ENCODE measurements at places on chromosomes 3 and 15.

DNA sequence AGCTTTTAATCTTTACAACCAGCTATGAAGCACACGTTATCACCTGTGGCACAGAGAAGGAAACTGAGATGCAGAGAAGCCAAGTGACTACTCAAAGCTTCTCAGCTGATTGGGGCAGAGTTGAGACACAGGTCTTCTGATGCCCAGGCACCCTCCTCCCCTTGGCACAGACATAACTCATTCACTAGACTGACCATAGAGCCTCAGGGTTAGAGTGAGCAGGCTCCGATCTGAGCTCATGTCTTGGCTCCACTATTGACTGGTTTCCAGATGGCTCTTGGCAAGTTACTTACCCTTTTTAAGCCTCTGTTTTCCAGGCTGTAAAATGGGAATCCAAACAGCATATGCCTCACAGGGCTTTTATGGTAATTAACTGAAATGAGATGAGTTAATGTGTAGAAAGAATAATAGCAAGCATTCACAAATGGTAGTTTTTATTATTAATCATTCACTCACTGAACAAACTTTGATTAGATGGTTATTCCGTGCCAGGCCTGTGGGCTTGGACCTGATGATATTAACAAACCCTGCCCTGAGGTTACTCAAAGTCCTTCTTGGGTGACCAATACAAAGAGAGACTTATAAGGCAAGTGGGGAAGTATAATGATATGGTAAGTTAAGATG lies 184.3 kb downstream of the ANXA2 start:
- no peak for DNase-seq

GRCh38 chr3:94011233-94011711 lies 17.1 kb downstream of the STX19 start:
- DNase-seq, result no peak

GRCh38 chr3:179081885-179082284 lies 10.3 kb upstream of the ZMAT3 start:
- no peak for DNase-seq

- no peak for DNase-seq
Observed at GRCh38 chr15:49978121-49978520, 140.9 kb downstream of the ATP8B4 start.

DNA sequence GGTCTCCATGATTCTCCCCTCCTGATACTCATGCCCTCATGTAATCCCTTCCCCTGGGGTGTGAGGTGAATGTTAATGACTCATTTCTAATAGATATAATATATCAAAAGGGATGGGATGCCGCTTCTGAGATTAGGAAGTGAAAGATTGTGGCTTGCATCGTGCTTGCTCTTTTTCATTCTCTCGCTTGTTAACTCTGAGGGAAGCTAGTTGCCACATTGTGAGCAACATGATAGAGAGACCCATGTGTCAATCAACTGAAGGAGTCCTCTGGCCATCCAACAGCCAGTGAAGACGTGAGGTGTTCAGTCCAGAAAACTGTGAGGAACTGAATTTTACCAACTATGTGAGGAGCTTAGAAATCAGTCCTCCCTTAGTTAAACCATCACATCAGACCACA lies 28.9 kb upstream of the DRD3 start:
- no peak for DNase-seq

GRCh38 chr3:121436641-121437040 lies 109.1 kb downstream of the POLQ start:
- DNase-seq, result no peak

GRCh38 chr3:46065750-46066256 lies 38.5 kb upstream of the XCR1 start:
- no peak for DNase-seq

DNA sequence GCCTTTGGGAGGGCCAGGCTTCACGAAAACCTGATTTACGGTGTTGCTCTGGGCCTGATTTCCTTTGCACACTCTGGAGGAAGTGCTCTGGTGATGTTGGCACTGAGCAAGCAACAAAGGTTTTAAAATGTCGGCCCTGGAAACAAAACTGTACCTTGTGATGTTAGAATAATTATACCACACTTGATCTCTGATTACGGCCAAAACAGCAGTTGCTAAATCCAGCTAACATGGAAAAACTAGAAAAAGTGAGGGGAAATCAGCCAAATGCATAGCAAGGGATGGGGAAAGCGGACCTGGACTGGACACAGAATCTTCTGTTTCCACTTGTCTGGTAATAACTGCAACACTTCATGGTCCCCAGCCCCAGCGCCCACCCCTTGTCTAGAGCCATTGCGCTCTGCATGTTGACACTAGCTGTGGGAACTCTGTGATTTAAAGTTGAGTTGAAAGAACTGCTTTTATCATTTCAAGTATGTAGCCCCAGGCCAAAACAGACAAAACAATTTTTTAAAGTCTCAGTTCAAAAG lies 120.1 kb downstream of the VGLL4 start:
- DNase-seq, result no peak

GRCh38 chr15:101028772-101029438 lies 109.7 kb downstream of the LRRK1 start:
- no peak for DNase-seq

DNA sequence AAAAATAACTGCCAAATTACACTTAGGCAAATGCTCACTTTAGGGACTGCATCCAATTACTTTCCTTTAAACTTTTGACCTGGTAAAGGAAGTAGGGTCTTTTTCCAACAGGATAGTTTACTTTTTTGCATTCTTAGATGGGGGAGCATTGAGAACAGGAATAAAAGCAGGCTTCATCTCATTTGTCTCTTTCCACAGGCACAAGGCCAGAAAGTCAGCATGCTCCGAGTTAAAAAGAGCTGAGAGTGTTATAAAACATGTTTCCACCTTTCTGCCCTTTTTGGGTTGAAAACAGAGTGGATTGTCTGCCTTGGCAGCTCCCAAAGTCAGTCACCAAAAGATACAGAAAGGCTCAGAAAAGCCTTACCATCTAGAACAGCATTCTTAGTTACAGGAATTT lies 404.9 kb upstream of the ALCAM start:
- DNase-seq, result no peak

- DNase-seq, result no peak
Observed at GRCh38 chr3:124588794-124589193, 141.5 kb upstream of the UMPS start.

GRCh38 chr15:72272997-72273352 lies 621 bp upstream of the PARP6 start:
- DNase-seq, result no peak

DNA sequence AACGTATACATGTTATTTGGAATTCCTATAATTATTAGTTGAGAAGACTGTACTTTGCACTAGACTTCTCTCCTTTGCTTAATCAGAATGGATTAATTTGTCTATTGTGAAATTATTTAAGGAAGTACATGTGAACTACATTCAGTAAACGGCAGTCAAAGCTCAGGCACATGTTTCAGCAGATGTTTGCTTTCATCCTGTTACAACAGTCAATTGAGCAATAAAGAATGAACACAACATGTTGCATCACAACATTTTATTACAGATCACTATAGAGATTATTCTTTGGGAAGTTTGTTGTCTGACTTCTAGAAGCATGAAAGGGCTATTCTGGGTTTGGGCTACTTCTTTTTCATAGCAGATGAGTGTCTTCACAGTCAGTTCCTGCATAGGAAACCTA lies 39.2 kb downstream of the RAB27A start:
- DNase-seq, result no peak

DNA sequence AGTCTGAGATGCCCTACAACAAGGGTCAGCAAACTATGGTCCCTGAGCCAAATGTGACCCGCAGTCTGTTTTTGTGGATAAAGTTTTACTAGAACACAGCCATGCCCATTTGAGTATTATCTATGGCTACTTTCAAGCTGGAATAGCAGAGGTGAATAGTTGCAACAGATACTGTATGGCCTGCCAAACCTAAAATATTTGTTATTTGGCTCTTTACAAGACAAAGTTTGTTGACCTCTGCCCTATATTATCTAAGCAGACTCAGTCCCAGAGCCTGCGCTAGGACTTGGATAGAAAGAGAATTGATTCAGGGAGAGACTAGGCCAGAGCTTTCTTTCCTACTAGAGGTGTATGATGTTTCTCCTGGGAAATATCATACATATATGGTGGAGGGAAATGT lies 81.7 kb upstream of the NMNAT3 start:
- DNase-seq, result no peak

DNA sequence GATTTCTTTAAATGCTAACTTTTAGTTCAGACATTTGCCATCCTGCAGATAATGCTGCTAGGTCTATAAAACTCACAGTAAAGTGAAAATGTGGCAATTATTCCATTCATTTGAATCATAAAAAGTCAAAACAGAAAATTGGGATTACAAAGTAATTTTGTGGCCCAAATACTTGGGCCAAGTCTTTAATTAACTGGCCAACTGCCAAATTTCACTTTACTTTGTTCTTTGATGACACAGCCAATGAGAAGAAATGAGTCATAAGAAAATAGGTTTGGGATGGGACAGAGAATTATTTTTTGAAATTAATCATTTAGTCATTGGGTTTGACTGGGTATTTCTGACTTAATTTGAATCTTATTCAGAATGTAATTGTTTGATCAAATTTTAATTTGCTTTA lies 89.8 kb upstream of the SLC2A2 start:
- no peak for DNase-seq

GRCh38 chr3:161489395-161489794 lies 7.2 kb upstream of the OTOL1 start:
- DNase-seq, result no peak

GRCh38 chr3:73626106-73626505 lies 1.4 kb upstream of the PDZRN3 start:
- DNase-seq, result no peak

GRCh38 chr15:52808441-52808840 lies 18.3 kb upstream of the ONECUT1 start:
- no peak for DNase-seq

GRCh38 chr3:72768481-72768880 lies 79.8 kb downstream of the SHQ1 start:
- no peak for DNase-seq

- DNase-seq, result no peak
Observed at GRCh38 chr3:22156868-22157267, 405.9 kb upstream of the ZNF385D start.

All from NCI-H774 (cell line).